ENCODE measurements at places on chromosomes 16 and 17.
A peak's percentile ranks its signal among the peaks of the same experiment; 100 is the strongest.

DNA sequence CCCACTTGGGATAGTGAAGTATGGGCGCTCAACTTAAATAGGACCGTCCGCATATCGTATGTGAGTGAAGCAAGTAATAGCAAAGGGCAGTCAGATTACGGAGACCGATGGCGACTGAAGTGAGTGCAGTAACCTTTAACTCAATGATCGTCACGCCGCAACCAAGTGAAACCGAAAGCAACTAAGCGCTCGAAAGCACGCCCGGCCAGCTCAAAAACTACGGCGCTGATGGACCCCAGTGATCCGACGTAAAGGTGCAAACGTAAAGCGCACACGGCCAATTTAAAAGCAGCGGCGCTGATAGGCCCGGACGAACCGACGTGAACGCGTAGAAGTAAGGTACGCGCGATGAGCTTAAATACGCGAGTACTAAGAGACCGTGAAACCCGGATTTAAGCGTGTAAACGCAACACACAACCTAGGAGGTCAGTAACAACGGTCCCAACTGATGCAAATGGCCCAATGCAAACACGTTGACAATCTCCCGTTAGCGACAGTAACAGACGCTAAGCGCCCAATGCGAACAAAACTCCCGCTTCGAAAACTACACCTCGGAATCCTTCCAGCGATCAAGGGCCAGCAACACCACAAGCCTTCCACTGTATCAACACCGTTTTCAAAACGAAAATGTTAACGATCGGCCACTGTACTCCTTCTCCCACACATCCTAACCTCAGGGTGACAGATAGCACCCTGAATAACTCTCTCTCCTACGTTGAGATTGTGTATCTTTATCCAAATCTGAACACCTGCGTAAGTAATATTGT lies 37.9 kb upstream of the ARL4D start:
- peak; percentile 99 for DNase-seq

- DNase-seq: no peak
Measured at GRCh38 chr16:50771366-50771765, 29.5 kb downstream of the CYLD start.

- no peak for DNase-seq
Measured at GRCh38 chr16:25951999-25952398, 260.2 kb downstream of the HS3ST4 start.

GRCh38 chr17:62101090-62101489 lies 36.0 kb upstream of the MED13 start:
- DNase-seq: no peak

DNA sequence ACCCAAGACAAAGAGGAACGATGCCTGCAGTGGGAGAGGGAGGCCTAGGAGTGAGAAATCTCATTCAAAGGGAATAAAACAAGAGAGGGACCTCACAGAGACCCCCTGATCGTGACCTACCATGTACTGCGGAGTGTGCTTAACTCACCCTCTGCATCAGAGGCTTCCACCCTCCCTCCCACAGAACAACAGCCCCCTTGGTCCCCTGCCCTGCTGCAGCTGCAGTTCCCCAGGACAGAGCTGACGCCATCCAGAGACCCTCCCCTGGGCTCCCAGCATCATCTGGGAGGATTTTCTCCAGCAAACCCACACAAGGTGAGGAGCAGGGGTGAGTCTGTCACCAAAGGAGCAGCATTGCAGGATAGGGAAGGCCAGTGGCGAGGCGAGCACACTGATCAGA lies 39.8 kb downstream of the TLE7 start:
- DNase-seq: no peak

- no peak for DNase-seq
Measured at GRCh38 chr16:82081264-82081663, 46.2 kb downstream of the HSD17B2 start.

GRCh38 chr17:51374209-51374608 lies 113.9 kb downstream of the UTP18 start:
- DNase-seq: no peak

DNA sequence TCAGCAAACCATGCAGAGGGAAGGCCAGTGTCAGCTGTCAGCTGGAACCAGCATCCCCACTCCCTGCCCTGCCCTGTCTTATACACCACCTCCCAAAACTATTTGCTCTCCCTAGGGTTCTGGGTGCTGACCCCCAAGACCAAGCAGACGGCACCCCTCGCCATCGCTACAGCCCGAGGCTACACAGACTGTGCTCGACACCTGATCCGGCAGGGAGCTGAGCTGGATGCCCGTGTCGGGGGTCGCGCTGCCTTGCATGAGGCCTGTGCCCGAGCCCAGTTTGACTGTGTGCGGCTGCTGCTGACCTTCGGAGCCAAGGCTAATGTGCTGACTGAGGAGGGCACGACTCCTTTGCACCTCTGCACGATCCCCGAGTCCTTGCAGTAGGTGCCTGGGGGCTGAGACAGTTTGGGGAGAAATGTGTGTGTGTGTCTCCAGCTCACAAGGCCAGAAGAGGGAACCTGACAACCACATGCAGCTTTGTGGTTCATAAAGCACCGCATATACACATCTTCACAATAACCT lies 1.5 kb downstream of the ASB16 start:
- no peak for DNase-seq

DNA sequence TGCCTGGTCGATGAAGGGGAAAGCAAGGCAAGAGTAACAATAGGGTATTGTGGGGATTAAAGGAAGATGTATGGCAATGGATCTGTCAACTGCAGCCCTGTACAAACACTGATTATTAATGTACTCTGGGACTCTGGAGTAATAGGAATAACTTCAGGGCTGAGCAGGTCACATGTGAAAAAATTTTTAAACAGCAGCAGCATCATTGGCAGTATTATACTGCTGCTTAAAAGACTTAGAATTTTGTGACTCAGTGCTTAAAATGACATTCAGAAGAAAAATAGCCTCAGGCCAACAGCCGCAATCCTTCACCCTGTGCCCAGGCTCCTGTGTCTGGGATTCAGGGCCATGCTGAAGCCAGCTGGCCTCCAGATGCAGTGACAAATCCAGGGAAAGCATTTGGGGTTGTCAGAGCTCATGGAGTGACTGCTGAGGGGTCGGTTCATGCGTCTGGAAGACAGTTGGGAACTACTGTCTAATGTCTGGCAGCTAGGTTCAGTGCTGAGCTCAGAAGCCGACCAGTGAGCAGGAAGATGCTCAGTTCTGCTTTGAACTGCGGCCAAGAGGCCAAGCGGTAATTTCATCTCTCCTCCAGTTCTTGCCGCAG lies 22.2 kb downstream of the TEX2 start:
- DNase-seq: no peak

DNA sequence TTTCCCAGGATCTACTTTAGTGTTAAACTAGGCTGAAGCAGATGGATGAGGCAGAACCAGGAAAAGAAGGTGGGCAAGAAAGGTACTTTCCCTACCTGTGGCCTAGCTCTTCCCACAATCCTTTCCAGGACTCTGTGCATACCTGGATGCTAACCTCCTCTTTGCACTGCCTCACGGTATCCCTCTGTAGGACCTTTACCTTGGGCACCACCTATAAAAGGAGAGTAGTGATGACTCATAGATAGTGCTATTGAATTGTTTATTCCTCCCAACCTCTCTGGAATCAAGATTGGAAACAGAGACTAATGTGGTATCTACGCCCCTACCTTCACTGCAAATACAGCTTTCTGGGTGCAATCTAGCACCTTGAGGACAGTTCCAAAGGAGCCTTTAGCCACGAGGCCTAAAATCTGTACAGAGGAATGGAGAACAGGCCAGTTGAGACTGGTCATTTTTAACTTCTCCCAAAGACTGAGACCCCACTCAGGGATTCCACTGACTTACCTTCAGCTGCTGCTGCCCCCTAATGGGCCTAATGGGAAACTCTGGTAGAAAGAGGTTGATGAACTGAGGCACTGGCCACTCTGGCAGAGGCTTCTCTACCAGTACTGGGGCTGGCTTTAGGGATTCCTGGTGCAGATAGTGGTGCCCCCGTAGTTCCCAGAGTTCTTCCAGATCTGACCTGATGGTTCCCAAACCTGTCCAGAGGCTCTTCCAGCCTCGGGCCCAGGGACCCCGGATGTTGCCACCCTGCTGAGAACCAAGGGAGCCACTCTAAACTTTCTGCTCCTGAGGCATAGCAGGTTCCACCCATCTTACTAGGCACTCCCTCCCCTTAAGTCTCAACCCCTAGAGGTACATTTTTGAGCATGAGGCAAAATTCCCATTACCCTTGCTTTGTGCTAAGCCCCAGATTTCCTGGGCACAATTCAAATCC lies 781 bp downstream of the RSKR start:
- no peak for DNase-seq

- DNase-seq: no peak
Measured at GRCh38 chr17:75806822-75807500, 22.4 kb downstream of the UNK start.

Data from SIG-M5 (cell line).